Astrocyte (in vitro differentiated cells and primary cell): ENCODE measurements at places on chromosomes 7 and 10.
A peak's percentile ranks its signal among the peaks of the same experiment; 100 is the strongest.

DNA sequence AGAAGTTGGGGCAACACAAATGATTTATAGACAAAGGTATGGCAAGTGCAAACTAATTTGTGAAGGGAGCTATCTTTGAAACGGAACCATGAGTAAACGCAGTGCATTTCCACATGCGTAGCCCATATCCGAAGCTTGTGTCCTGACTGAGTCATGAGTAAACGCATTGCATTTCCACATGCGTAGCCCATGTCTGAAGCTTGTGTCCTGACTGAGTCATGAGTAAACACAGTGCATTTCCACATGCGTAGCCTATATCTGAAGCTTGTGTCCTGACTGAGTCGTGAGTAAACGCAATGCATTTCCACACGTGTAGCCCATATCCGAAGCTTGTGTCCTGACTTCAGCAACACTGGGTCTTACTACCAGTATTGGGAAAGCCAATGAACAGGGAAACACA lies 95.0 kb downstream of the CELF2 start:
- DNase-seq: no peak

GRCh38 chr10:61662794-61663259 lies at the start of gene CABCOCO1:
CABCOCO1 (plus strand) TSS chr10:61662929; CDS start chr10:61662973, 44 bp downstream.
- peak; percentile 47 for DNase-seq

GRCh38 chr7:552868-553635 lies 33.4 kb upstream of the PDGFA start:
- no peak for DNase-seq

DNA sequence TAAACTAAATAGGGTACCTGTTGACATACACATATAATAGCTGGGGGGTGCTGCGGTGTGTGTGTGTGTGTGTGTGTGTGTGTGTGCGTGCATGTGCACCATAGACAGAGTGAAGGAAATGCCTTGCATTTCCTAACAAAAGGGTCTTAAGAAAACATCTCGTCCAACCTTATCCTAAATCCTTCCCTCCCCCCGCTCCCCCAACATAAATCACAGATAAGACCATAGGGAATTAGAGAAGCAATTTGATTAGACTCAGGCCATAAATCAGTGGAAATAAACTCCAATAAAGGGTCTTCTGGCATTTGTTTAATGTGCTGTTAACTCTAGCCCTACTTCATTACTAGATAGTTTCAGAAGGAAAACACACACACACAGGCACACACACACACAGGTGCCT lies 148.5 kb downstream of the PPP1R17 start:
- DNase-seq: no peak

GRCh38 chr10:69044546-69044945 lies 43.4 kb upstream of the SRGN start:
- DNase-seq: no peak

DNA sequence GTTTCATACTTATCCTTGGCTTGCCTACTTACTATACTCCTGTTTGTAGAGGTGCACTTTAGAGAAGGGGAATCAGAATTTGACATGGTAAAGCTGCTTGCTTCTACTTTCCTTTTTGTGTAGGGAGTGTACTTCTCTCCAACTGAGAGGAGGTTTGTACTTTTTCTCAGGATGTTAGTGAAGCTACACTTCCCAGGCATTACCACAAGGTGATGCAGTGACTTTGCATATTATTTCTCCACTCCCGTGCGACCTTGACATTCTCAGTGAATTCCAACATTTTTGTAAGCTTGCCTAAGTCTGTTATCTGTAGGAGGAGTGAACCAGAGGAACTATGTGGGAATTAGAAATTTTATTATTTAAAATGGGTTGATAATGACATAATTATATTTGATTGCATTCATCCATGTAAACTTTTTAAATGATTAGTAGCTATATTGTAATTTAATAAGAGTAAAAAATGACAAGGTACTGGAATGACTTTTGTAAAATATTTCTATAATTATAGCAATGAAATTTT lies 5.2 kb downstream of the TAX1BP1 start:
- DNase-seq: peak; percentile 81

- DNase-seq: peak; percentile 52
These were observed 993 bp upstream of the SND1 start for GRCh38 chr7:127650847-127651555.

- DNase-seq: no peak
These were observed 196.2 kb downstream of the NRG3 start for GRCh38 chr10:82071231-82071630.

- DNase-seq: no peak
These were observed 251.8 kb downstream of the MTERF1 start for GRCh38 chr7:91628742-91629141.

DNA sequence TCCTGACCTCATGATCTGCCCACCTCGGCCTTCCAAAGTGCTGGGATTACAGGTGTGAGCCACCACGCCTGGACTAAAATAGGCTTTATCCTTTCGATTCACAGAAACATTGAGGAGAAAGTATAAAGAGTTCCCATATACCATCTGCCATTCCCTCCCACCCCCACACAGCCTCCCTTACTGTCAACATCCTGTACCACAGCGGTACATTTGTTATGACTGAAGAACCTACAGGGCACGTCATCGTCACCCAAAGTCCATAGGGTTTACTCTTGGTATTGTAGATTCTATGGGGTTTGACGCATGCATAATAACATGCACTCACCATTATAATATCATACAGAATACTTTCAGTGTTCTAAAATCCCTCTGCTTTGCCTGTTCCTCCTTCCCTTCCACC lies 28.0 kb downstream of the ARL5B start:
- DNase-seq: no peak

DNA sequence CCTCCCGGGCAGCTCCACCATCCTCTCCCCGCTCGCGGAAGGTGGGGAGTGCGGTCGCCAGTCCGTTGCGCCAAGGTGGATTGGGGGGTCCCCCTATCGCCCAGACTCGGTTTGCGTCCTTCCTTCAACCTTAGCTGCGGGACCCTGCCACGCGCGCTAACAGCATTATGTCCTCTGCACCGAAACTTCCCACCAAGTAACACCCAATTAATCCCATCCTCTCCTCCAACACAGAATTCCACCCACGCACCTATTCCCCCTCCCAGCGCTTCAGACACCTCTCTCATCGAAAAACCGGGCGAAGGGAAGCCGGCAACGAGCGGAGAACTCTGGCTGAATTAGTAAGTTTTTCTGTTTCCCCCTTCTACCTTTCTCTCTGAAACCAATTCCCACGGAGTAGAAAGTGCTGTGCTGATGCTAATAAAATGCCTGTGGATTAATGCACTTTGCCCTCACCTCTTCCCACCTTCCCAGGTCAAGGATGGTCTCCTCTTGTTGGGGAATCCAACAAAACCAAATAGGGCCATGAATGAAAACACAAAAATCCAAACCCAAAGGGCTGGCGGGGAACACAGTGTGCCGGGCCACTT lies 947 bp downstream of the HOXA3 start:
- DNase-seq: no peak

DNA sequence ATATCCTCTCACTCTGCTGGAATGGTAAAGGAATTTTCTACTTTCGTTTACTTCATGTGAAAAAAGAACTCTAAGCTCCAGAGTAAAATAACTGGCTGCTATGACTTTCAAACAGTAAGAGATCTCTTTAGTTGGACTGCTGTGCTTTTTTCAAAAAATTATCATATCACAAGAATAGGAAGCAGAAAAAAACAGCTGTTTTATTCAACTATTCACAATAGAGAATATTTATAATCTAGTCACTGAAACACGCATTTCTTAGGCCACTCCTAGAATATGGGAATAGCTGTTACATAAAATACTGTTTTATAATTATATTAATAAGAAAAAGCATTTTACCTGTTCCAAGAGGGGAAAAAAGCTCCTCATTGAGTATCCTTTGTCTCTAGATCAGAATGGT lies 29.7 kb downstream of the NOC3L start:
- DNase-seq: no peak

GRCh38 chr10:94104316-94105000 lies 110.7 kb downstream of the PLCE1 start:
- DNase-seq: no peak

DNA sequence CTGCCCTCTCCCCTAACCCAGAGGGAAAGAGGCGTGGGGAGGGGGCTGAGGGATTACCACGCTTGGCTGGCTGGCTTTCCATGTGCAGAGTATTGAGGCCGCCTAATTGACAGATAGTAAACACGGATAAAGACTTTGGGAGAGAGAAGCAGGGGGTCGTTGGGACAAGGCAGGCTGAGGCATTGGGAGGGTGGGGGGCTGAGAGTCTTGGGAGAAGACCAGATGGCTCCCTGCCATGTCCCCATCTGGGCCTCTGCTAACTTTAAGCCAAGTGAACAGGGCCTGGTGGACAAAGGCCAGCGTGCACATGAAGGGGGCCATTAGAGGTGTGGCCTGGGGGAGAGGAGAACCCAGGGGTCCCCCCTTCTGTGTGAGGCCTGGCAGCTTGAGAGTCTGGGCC lies 55.4 kb upstream of the MXI1 start:
- DNase-seq: no peak

GRCh38 chr7:76066716-76067503 lies 19.0 kb downstream of the MDH2 start:
- DNase-seq: no peak
